ENCODE measurements at places on chromosomes 12 and 14.

DNA sequence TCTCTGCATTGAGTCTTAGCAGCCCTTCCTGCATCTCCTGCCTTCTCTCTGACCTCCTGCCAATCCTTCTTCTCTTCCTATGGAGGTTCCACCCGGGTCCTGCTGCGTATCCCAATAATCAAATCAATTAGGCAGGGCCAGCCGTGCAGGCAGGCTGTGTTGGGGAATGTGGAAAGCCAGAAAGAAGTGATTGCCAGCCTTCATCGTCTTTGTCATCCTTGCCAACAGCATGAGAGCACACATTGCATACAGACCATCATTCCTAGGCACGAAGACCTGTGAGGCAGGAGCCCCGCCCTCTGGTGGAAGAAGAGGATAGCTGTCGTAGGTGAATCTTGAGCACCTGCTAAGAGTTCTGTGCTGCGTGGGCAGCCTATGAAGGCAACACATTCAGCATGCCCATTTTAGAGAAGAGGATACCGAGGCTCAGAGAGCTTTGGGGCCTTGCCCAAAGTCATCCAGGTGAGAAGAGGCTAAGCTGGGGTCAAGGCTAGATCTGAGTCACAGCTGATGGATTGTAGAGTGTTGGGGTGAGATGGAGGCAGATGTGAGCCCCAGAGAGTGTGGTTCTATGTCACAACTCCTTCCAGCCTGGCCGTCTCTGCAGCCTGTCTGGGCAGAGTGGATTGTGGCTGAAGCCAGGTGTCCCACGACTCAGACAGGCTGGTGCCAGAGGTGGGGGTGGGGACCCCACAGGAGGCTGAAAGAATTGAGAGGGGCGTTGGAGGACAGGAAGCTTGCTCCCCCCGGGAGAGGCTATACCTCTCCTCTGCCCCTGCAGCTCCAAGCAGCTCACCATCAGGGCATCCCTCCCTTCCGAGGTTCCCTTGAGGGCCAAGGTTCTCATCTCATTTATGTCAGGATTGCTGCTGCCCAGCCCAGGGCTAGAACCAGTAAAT is 12.7 kb downstream of the C14orf132 start:
- no peak for DNase-seq

- DNase-seq: no peak
Measured at GRCh38 chr14:63701606-63702299, 26.1 kb downstream of the SGPP1 start.

DNA sequence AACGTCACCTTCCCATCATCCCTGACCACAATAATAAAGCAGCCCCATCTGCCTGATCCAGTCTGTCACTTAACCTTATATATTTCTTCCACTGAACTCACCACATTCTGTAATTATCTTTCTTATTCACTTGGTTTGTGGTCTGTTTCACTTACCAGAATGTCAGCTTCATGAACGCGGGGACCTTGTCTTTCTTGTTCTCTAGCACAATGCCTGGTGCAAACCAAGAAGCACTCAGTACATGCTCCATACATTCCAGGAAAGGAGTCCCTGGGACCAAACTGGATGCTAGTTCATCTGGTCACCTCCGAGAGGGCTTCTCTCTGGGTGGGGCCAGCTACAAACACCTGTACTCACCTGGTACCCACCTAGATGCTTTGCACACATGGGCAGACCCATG is 17.4 kb upstream of the ANKRD33 start:
- no peak for DNase-seq

- no peak for DNase-seq
Measured at GRCh38 chr14:68362846-68363245, 430.0 kb downstream of the ZFP36L1 start.

DNA sequence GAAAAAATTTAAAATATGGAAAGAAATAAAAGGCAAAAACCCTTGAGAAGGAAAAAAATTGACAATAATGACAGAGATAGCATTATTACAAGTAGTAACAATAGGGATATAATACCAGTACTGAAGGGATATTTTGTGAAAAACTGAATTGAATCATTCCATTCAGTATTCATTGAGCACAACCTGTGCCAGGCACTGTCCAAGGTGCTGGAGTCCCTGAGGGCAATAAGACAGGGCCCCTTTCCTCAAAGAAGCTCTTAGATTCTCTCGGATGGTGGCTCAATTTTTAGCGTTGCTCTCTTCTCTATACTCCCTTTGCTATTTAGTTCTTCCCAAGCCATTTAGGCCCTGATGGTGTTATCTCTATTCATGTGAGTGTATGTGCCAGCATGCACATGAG is 34.3 kb upstream of the GAS2L3 start:
- no peak for DNase-seq

DNA sequence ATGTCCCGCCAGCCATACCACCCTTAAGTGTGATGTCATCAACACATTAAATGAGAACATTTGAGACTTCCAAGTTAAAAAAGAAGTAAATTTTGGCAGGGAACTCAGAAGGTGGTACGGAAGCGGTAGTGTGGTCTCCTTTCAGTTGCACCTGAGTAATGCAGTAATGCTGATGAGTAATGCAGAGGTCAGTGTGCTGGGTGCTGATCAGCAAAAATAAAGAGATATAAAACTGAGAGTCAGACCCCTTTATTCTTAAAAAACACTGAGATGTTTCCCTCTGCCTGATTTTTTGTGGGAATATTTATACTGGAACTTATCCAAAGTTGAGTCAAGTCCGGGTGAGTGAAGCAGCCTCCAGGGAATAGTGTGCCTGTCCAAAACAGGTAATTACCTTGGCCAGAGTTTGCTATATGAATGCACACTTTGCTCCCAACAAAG is 370.6 kb upstream of the PRICKLE1 start:
- DNase-seq: no peak
